Retinal pigment epithelial cell (primary cell): ENCODE measurements at places on chromosomes 6 and 20.

- no peak for DNase-seq
These were observed 79.8 kb downstream of the DOK5 start for GRCh38 chr20:54555150-54555549.

DNA sequence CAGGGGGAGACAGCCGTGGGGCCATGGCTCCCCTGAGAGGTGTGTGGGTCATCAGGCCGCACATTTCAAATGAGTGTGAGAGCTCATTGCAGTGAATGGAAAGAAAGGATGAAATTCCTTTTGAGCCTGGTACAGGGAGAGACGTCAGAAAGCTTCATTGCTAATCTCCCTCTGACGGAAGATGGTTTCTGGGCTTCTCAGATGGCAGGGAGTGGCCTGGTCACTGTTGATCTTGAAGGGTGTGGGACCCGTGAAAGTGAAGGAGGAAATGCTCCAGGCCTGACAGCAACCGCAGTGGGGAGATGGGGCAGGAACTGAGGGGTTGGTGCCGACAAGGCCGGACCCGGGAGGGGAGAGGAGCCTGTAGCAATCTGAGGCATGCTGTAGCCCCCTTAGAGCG, 127.4 kb downstream of the MYLK4 start:
- no peak for DNase-seq

DNA sequence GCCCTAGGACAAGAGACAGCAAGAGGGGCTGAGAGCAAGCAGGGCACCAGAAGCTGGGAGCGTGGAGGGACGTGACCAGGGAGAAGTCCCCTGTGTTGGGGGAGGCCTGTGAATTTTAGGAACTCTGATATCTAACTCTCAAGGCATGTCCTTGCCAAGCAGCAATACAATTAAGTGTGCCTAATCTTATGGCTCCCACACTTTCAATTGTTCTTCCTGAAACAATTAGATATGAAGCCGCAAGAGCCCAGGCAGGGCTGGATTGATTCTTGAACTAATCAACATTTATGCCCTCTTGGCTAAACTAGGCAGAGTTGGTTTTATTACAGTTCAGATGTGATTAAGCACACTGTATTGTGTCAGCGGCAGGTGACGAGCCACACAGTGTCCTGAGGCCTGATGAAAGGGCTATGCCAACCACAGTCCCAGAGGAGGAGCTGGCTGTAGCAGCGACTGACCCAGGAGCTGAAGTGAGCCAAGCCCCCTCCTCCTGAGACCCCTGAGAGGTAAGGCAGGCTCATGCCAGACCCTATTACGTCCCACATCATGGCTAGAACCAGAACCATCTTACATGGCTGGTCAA, 4.2 kb upstream of the MAVS start:
- DNase-seq = no peak

DNA sequence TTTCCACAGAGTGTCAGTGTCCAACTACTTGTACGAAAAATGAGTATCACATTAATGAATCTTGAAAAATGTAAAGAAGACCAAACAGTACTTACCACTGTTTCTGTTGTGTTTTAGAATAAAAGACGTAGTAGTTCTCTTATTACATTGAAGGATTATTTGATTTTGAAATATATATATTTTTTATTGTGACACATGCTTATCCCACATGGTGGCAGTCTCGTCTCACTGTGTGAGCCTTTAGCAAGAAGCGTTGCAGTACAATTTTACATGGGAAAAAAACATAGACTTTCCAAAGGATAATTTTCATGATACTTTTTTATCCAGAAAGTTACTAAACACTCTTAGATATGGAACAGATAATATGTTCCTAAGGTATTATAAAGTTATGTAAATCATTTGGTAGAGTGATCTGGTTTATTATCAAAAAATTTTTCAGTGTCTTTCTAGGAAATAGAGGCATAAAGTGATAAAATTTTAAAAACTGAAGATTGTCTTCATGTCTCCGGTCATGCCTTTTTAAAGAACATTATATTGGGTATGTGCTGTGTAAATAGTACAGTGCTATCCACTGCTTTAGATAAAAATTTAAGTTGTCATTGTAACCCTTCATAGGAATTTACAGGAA, 117.5 kb upstream of the SAMD5 start:
- no peak for DNase-seq

DNA sequence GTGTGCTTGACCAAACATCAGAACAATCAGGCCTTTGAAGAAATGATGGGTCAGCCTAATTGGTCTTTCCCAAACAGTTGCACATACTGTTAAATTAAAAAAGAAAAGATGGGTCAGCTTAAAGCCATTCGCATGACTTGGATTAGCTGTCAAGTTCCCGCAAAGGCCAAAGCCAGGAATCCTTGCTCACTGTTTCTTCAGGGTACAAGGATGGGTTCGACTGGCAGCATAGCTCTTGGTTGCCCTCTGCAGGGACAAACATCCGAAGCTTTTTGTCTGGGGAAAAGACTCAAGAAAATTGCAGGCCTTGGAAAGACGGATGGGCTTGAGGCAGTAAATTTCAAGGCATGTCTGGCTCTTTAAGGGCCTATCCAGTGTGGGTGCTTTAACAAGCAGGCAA, 168.0 kb downstream of the HDGFL1 start:
- DNase-seq = peak; percentile 94

DNA sequence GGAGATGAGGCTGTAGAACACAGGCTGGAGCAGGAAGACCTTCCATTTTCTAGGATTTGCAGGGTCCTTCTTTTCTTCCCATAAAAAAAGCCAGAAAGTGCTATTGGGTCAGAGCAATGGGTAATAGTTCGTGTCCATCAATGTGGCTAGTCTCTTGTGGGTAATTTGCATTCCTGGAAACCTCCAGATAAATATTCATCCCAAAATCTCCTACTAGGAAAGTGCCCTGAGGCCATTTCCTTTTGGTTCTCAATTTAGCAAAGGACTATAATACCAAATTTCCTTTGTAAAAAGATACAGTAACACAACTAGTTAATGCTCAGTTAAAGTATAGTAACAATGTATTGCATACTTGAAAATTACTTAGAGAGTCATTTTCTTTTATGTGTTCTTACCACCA, 138.1 kb upstream of the TAB2 start:
- no peak for DNase-seq

DNA sequence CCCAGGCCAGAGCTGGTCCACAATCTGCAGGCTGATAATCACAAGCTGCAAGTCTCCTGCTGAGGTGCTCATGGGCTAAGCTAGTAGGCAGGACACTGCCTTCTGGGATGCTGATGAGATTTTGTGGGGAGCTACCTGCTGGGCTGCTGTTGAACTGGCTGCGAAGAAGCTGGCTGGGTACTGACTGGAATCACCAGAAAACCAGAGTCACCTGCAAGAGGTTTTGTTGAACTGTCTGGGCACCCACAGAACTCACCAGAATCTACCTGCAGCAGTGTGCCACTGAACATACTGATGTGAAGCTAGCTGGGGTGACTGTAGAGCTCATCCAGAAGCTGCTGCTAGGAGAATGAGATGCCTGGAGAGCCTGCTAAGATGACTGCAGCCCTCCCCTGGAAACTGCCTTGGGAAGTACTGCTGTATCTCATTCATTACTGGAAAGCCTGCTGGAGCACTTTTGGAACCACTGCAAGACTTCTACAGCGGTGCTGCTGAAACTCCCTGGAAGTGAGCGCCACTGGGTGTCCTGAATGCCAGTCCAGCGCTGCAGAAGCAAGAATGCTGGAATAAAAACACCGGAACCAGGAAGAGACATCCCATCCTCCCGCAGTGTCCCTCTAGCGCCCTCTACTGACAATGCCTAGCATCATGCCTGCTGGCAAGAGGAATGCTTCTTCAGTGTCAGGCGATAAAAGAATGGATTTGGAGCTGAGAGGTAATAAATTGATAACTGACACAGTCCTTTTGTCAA, 64.9 kb upstream of the ARHGAP18 start:
- no peak for DNase-seq

DNA sequence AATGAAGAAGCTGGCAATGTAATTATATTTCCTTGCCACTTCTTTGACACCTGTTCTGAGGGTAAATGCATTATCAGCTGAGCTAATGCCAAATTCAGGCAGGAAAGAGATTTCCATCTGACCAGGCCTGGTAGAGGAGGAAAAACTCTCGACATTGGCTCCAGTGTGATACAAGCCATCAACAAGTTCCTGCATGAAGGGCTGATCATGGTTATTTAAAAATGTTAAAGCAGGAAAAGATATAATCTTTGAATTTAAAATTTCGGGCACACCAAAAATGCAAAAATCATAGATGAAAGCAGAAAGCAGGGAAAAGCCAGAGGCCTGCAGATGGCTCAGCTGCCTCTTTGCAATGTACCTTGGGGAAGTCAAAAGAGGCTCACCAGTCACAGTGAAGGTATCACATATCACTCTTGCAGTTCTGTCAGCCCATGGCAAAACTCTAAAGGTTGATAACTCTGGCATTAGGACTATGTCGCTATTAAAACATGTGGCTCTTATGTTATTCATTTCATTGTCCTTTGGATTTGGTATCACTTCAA, 39.1 kb downstream of the LGSN start:
- no peak for DNase-seq

DNA sequence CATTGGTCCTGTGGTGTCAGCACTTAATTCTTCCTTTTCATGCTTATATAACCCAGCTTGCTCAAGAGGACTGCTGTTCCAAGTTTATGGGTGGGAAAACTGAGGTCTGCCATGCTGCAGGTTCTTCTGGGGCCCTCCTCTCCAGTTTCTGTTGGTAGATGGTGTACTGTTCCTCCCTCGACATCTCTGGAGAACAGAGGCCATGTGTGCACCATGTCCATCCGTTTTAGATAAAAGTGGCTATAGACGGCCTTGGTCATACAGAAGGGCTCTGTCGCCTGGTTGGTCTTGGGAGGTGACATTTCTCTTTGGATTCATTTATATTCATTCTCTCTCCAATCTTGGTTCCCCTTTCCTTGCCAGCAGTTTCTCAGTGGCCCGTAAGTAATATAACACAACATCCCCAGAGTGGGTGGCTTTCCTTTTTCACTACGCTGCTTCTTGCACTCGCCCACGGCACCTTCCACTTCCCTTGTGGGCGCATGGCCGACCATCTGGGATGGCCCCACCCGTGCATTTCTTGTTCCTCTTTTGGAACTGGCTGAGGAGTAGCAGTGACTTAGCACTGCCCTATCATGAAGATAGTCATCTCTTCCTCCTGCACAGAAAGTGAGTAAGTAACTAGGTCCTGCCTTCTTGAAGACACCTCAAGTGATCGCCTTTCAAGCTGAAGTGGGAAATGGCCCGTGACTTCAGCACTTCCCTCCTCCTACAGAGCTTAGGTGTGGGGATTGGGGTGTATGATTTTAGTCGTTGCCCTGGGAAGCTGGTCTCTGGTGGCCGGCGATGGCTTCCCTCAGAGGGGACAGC, 94.2 kb downstream of the RREB1 start:
- DNase-seq = no peak

GRCh38 chr6:71048320-71049164, 91.7 kb upstream of the B3GAT2 start:
- DNase-seq = no peak

DNA sequence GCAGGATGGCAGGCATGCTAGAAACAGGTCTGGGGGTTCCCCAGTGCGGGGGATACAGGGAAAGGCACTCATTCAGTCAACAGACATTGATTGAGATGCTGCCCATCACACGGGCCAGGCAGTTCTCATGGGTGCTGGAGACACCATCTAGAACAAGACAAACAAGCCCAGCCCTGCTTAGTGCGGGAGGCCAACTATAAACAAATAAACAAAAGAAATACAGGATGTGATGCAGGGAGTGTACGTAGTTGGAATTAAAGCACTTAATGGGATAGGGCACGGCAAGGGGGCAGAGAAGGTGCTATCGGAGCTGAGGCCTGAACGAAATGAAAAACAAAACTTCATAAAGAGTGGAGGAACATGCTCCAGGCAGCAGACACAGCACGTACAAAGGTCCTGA, 169.3 kb downstream of the PREX1 start:
- no peak for DNase-seq

GRCh38 chr20:41273445-41273844, 44.1 kb downstream of the ZHX3 start:
- DNase-seq = no peak

DNA sequence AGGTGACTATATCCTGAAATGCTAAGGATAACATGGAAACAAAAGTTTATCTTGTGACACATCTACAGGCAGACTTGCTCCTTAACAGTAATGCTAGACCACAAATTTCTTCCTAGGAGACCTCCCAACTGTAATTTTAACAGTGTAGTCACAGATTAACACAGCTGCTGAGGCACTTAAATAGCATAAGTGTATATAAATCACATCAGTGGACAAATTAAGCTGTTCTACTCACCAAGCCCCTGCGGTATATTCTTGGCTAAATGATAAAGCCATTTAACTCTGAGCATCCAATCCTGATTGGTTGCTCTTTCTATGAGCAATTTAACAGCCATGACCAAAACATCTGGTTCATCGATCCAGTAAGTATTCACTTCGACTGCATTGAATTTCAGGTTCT, 73.3 kb upstream of the LYRM2 start:
- DNase-seq = no peak

- DNase-seq = no peak
These were observed 10.1 kb downstream of the TGM3 start for GRCh38 chr20:2305946-2306345.
